Lower leg skin (tissue), 4 donors: ENCODE measurements at places on chromosomes 13 and 19. TPM values are rescaled to one million over a fixed set of nuclear protein-coding genes. Genes with fewer than 3 reads are reported as not detected.

Gene CD37
- 8.5 TPM for total RNA-seq

Gene C1QTNF9
- not detected for total RNA-seq

Gene TNFSF9
- total RNA-seq: 1.5 TPM

Gene MISP
- 2.8 TPM for total RNA-seq

Gene IRGC
- not detected for total RNA-seq

Gene TNNI3
- 1.4 TPM for total RNA-seq

Gene GGACT
- 3.0 TPM for total RNA-seq

Gene ZNF700
- total RNA-seq: 19.3 TPM

Gene CRB3
- total RNA-seq: 75.7 TPM

Gene C3
- 155 TPM for total RNA-seq

Gene OR7D2
- not detected for total RNA-seq

Gene ODAD3
- total RNA-seq: 0.94 TPM

Gene ZNF491
- 1.3 TPM for total RNA-seq

Gene DNAAF3
- 0.72 TPM for total RNA-seq

Gene KIR3DL1
- total RNA-seq: not detected

Gene CDX2
- total RNA-seq: not detected

Gene ZNF358
- total RNA-seq: 30.4 TPM

Gene METTL21C
- not detected for total RNA-seq

Gene TMEM59L
- total RNA-seq: 0.46 TPM

Gene ZIM2
- not detected for total RNA-seq

Gene HCST
- total RNA-seq: 8.4 TPM

Gene APOE
- total RNA-seq: 700 TPM

Gene FBL
- 167 TPM for total RNA-seq

Gene ZNF93
- 3.6 TPM for total RNA-seq

Gene TPP2
- total RNA-seq: 24.5 TPM

Gene CCL25
- not detected for total RNA-seq

Gene ZNF497
- total RNA-seq: 1.4 TPM

Gene SACS
- 4.6 TPM for total RNA-seq

Gene MCOLN1
- 37.7 TPM for total RNA-seq

Gene IGFL3
- 46.7 TPM for total RNA-seq

Gene OLFM4
- 0.88 TPM for total RNA-seq

Gene ANKLE1
- 1.1 TPM for total RNA-seq

Gene PSG1
- total RNA-seq: not detected

Gene TEX29
- not detected for total RNA-seq

Gene ZNF17
- total RNA-seq: 18.1 TPM

Gene CYP2A6
- not detected for total RNA-seq

Gene CLEC11A
- 13.9 TPM for total RNA-seq

Gene COL4A1
- 41.0 TPM for total RNA-seq

Gene ZNF223
- 8.1 TPM for total RNA-seq

Gene KIR3DL2
- not detected for total RNA-seq

Gene CLC
- total RNA-seq: not detected

Gene FBN3
- not detected for total RNA-seq

Gene KHSRP
- total RNA-seq: 116 TPM

Gene CYP4F22
- total RNA-seq: 65.3 TPM

Gene ACER1
- 135 TPM for total RNA-seq

Gene HIPK4
- total RNA-seq: 0.56 TPM

Gene ADAMTS10
- 9.2 TPM for total RNA-seq

Gene ENOX1
- 0.11 TPM for total RNA-seq

Gene OR7C1
- total RNA-seq: 2.2 TPM

Gene NFIX
- total RNA-seq: 152 TPM

Gene ZNF729
- not detected for total RNA-seq

Gene NALCN
- 1.5 TPM for total RNA-seq

Gene HSPB6
- 4.7 TPM for total RNA-seq

Gene SHISA7
- total RNA-seq: not detected

Gene AMER2
- 0.13 TPM for total RNA-seq

Gene SIGLEC7
- total RNA-seq: not detected

Gene ZNF600
- 8.9 TPM for total RNA-seq

Gene REEP6
- 6.8 TPM for total RNA-seq

Gene FAM174C
- total RNA-seq: 74.1 TPM
